ENCODE measurements at places on chromosomes 11 and 22.

DNA sequence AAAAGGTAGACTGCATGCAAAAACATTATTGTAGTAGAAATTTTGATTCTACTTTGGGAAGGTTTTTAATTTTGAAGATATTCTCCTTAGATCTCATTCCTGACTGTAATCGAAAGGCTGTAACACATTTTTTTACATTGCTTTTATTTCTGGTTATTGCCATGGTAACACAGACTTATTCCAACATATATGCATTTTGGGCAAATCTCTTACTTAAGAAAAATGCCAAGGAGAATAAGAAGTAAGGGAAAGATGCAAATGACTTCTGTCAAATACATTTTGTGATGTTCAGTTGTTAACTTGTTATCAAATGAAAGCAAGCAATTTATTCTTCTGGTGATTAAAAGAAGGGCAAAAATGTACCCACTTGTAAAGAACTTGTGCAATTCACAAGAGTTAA lies 267.5 kb downstream of the AASDHPPT start:
- DNase-seq = no peak

- DNase-seq = no peak
These were observed 71.4 kb downstream of the BUD13 start for GRCh38 chr11:116701297-116701801.

DNA sequence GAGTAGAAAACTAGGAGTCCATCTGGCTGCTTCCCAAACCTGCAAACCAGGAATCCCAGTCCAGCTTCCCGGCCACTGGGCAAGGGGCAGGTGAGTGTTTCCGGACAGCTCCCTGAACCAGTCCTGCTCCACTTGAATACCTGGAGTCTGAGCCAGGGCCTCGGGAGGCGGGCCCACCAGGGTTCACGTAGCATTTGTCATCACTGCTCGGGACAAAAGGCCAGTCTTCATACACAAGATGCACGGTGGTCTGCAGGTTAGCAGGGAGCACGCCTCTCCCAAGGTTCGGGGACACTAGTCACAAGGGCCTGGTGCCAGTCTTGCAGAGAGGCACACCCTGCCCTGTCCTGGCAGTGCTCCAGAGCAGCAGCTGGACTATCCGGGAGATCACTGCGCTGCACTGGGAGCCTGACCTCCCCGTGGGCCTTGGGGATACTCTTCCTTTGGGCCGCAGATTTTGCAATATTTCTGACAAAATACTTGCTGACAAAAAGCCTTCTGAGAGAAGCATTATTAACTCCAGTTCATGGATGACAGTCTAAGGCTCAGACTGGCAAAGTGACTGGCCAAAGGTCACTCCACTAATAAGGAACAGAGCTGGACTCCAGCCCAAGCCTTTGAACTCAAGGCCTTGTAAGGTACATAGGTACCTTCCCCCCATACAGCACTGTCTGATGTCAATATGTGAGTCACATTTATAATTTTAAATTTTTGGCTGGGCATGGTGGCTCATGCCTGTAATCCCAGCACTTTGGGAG lies 25.1 kb downstream of the CD6 start:
- no peak for DNase-seq

GRCh38 chr11:85844439-85845123 lies 10.6 kb upstream of the CCDC83 start:
- no peak for DNase-seq
